ENCODE measurements at places on chromosomes 2 and 18.

DNA sequence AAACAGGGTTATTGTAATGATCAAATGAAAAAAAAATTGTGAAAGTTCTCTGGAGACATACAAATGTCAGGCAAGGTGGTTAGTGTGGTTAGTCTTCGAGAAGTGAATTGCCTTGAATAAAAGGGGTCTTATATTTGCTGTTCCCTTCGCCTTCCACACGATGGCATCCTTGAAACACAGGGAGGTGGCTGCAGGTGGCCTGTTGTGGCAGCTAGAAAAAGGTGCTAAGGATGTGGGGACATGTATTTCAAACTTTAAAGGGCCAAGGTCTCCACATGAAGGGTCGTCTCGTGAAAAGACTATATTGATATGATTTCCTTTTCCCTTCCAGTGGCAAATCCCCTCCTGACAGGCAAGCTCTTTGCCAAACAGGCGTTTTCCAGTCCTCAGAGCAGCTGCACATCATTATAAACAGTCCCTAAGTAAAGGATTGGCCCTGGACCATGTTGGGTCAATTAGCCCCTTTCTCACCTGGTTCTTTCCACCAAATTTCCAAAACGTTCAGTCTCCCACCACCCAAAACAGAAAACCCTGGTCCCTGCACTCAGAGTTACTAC is 68.5 kb downstream of the COPS8 start:
- peak; percentile 86 for DNase-seq

DNA sequence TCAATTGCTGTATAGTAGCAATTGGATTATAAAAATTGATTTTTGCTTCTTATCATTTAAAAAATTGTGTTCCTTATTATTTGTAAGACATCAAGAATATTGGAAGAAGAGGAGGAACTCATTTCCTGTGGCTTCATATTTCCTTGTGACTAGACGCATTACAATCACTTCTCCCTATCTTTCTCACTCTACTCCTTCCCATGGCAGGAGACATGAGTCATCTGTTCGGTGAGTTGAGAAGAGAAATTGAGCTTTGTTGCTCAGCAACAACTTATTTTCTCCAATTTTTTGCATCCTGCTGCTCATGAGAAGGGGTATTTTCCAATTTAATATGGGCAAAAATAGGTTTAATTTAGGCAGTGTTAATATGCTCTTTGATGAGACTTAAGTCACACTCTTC is 1783.9 kb downstream of the SUCLG1 start:
- DNase-seq: no peak

GRCh38 chr18:48600456-48601090 is 61.7 kb downstream of the CTIF start:
- DNase-seq: no peak

DNA sequence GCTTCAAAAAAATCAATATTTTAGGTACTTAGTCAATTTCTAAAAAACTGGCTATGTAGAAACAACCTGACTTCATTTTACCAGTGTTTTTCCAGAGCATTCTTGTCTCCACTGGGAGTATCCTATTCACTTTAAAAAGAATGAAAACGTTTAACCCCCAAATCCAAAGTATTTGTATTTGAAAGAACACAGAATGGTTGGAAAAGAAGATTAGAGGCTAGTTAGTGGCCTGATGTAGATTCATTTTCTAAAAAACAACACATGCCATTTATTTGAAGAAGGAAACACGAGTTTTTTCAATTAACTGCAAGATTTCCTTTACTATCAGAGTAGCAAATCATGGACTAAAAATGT is 74.6 kb downstream of the PLEKHM3 start:
- DNase-seq: no peak

DNA sequence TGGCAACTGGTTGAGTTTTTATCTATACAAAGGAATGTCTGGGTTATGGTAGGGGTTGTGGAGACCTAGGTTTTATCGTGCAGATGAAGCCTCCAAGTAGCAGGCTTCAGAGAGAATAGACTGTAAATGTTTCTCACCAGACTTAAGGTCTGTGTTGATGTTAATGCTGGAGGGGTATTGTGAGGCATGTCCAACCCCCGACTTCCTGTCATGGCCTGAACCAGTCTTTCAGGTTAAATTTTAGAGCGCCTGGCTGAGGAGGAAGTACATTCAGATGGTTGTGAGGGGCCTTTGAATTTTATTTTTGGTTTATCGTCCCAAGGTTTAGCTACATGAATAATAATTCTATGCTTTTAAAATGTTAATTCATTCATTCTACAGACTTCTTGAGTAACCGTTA is 435.1 kb downstream of the DLGAP1 start:
- DNase-seq: no peak

GRCh38 chr2:105845976-105846375 is 101.3 kb downstream of the NCK2 start:
- DNase-seq: no peak

DNA sequence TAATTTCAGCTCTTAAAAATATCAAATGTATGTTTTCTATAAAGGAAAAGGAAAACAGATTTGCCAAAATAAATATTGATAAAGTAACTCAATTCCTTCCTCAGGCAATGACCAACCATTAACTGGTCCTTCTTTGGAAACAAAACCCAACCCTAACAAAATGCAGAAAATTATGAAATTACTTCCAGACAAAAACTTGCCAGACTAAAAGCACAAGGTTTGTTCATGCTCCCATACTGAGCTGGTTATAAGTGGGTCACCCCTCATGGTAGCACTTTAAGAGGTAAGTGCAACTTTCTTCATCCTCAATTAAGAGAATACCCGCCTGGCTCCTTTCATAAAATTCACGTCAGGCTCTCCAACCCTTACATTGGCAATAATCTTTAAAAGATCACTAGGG is 31.1 kb upstream of the TTC32 start:
- no peak for DNase-seq

DNA sequence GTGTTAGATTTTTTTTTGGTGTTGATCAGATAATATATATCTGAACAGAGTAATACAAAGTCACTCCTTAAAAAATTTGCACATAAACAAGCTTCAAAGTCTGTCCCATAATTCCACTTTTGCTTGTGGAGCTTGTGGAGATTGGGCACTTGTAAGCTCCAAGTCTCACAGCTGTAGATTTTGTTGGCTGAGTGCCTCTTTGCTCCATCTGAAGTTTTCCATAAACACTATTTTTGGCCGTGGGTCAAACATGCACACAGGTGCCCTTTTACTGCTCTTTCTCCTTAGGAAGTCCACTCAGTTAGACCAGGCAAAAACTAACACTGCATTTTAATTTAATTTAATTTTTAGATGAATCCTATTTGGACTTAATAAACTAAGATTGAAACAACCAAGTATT is 3.6 kb upstream of the KCNJ13 start:
- no peak for DNase-seq

All from Karpas-422 (cell line).